Right renal cortex interstitium (tissue), 3 donors: ENCODE measurements at places on chromosomes 7 and 10. TPM values are rescaled to one million over a fixed set of nuclear protein-coding genes. Genes with fewer than 3 reads are reported as not detected.

- no peak for DNase-seq
These were observed 144.3 kb upstream of the ZMIZ1 start for GRCh38 chr10:78924319-78925003.

- DNase-seq: no peak
These were observed 433.4 kb downstream of the TCERG1L start for GRCh38 chr10:130878131-130878530.

- no peak for DNase-seq
These were observed 95.5 kb downstream of the CELF2 start for GRCh38 chr10:11113156-11113555.

DNA sequence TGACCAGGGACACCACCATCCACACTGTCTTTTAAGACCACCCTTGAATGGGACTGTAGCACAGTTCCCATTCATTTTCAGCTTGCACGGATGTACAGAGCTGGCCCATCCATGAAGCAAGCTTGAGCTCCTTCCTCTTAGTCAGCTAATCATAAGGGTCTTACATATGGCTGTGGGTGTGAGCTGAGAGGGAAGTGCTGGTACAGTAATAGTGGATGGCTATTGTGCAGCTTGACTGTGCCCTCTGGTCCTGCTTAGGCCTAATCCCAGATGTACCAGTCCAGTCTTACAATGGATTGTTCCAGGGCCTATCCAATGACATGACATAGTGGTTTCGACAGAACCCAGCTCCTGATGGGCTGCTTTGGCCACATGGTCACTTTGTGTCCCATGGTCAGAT, 96.9 kb upstream of the ZNF438 start:
- no peak for DNase-seq

GRCh38 chr10:133438711-133439273, 14.4 kb upstream of the SPRN start:
- no peak for DNase-seq

GRCh38 chr7:28723336-28723735, 234.8 kb downstream of the TRIL start:
- no peak for DNase-seq

- no peak for DNase-seq
These were observed 152.9 kb downstream of the DNAJB9 start for GRCh38 chr7:108722561-108722960.

The MYO1G gene
- 0.51 TPM for polyA plus RNA-seq

The TMEM270 gene
- polyA plus RNA-seq: not detected

The EBLN1 gene
- polyA plus RNA-seq: not detected
